ENCODE measurements at places on chromosomes 4 and X.

DNA sequence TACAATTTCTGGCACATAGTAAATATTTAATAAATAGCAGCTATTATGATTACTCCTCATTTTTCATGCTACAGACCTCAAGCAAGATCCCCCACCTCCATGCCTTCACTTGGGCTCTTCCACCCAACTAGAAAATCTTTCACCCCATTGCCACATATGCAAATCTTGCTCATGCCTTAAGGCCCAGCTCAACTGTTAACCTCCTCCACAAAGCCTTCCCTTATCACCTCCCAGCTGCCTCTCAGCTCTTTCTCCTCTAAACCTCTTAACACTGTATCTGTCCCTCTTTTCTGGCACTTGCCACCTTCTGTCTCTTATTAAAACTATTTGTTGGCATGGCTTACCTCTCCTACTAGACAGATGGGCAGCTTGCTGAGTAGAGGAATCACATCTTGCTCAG is 51.5 kb downstream of the PJA1 start:
- no peaks in the 10 kb centered on the region for H3K36me3 ChIP-seq
- DNase-seq, result no peak
- H3K27ac ChIP-seq, result no peak overlapping the region
- H3K4me1 ChIP-seq, result no peaks in the 10 kb centered on the region
- no peak overlapping the region for H3K4me3 ChIP-seq

DNA sequence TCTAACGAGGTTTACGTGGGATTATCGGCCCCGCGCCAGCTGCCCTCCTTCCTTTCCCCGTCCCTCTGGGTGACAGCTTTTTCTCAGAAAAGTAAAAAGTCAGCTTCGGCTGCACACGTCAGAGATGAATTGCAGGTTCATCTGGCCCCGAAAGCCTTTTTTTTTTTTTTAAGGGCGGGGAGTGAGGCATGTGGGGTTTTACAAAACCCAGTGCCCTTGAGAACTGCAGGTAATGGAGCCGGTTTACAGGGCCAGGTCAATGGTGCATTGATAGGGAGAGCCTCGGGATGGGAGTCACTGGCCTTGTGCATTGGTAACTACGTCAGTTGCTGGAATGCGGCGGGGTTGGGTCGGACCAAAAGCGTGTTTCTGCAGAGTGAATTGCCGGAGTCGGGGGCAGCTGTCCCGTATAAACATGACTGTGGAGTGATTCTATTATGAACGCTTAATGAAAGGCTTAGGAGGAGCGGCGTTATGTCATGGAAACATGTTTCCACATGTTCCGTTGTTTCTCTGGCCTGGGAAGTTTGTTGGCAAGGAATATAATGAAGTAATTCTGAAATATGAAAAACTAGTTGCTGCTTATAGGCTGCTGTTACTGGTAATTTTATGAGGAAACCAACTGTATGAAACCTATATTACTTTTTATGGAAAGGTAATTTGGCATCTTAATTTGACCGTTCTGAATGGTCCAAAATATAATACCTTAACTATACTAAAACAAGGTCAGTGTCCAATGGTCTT is 1.1 kb downstream of the HSPA4L start:
- H3K4me3 ChIP-seq, result peak overlapping the region; percentile 61
- H3K4me1 ChIP-seq, result peaks cover 21% of the 10 kb centered on the region
- peaks cover 22% of the 10 kb centered on the region for H3K27me3 ChIP-seq
- peak overlapping the region; percentile 9 for H3K27ac ChIP-seq

- H3K4me3 ChIP-seq, result no peak overlapping the region
- H3K27ac ChIP-seq, result peak overlapping the region; percentile 25
- no peaks in the 10 kb centered on the region for H3K27me3 ChIP-seq
- DNase-seq, result peak; percentile 51
- peaks cover 26% of the 10 kb centered on the region for H3K36me3 ChIP-seq
Measured at GRCh38 chrX:118632862-118633261, 94.5 kb upstream of the IL13RA1 start.

DNA sequence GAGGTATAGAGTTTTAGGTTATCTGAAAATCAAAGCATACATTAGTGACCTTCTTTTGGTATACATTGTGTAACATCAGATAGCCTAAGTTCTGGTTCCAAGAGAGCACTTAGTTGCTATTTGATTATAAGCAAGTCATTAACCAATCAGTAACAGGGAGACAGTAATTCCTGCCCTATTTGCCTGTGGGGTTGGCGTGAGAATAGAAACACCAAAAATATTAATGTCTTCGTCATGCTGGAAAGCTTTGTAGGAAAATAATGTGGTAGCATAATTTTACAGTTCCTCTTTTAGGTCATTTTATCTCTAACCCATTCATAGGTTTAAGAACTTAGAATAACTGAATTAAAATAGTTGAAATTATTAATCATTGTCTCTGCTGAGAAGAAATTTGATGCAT is 37.8 kb downstream of the NPNT start:
- no peak overlapping the region for H3K4me3 ChIP-seq
- H3K27me3 ChIP-seq, result no peaks in the 10 kb centered on the region
- DNase-seq, result no peak
- H3K36me3 ChIP-seq, result no peaks in the 10 kb centered on the region
- no peak overlapping the region for H3K27ac ChIP-seq
- no peaks in the 10 kb centered on the region for H3K4me1 ChIP-seq

- no peaks in the 10 kb centered on the region for H3K4me1 ChIP-seq
- DNase-seq, result no peak
- no peak overlapping the region for H3K4me3 ChIP-seq
- H3K27ac ChIP-seq, result no peak overlapping the region
Measured at GRCh38 chrX:16934185-16934584, 12.3 kb upstream of the REPS2 start.

DNA sequence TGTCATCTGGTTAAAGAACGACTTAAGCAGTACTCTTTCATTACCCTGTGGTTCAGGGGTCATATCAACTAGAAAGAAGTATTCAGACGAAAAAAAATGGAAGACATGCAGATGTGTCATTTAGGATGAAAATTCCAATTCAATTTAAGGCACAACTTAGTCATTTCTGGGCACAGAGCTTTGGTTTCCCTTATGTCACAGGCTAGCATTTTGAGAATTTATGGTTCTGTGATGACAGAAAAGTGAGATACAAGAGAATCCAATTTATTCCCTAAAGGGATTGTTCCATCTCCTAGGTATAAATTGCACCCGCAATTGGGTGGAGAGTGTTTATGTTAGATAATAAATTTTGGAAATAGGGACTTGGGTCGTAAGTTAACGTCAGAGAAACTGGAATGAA is 306.6 kb downstream of the STK32B start:
- no peak overlapping the region for H3K27ac ChIP-seq
- no peak for DNase-seq
- no peaks in the 10 kb centered on the region for H3K36me3 ChIP-seq
- H3K27me3 ChIP-seq, result no peaks in the 10 kb centered on the region

- DNase-seq, result no peak
- H3K4me3 ChIP-seq, result no peak overlapping the region
- H3K4me1 ChIP-seq, result no peaks in the 10 kb centered on the region
- no peak overlapping the region for H3K27ac ChIP-seq
- H3K36me3 ChIP-seq, result no peaks in the 10 kb centered on the region
Measured at GRCh38 chrX:131059246-131059645, 1.1 kb downstream of the ARHGAP36 start.

DNA sequence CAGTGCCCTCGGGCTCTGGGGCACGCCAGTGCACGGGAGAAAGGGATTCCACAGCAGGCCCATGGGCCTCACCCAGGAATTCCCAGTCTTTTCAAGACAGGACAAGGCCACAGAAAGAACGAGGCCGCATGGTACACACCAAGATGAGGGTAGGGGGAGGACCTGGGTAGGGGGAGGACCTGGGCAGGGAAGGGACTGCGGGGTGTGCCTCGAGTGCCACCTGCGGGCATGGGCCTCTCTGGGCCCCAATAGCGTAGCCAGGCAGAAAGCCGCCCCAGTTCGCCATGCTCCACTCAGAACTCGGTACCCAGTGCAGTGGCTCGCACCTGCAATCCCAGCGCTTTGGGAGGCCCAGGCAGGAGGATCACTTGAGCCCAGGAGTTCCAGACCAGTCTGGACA is 14.0 kb upstream of the DUSP9 start:
- H3K27ac ChIP-seq, result no peak overlapping the region
- H3K36me3 ChIP-seq, result no peaks in the 10 kb centered on the region
- H3K4me3 ChIP-seq, result no peak overlapping the region
- DNase-seq, result no peak

GRCh38 chr4:165751882-165752281 is 121.2 kb upstream of the TLL1 start:
- no peaks in the 10 kb centered on the region for H3K36me3 ChIP-seq
- H3K27ac ChIP-seq, result no peak overlapping the region
- H3K27me3 ChIP-seq, result no peaks in the 10 kb centered on the region
- no peak overlapping the region for H3K4me3 ChIP-seq
- peak; percentile 26 for DNase-seq

DNA sequence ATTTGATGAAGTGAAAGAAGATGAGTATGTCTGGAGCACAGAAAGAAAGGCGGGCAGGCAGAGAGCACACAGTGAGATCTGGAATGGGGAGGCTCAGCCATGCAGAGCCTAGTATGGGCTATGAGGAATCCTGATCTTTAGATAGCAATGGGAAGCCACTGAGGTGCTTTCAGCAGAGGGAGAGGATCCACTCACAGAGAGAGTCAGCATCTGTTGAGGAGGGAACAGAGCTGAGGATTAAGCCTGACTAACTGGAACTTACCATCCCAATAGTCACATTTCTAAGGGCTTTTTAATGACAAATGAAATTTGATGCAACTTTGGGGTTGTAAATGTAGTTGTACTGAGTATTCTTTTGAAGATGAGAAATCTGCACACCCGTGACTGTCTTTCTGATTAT is 20.6 kb upstream of the FGFBP2 start:
- no peak overlapping the region for H3K27ac ChIP-seq

GRCh38 chr4:145904413-145905177 is 34.0 kb downstream of the ZNF827 start:
- no peak overlapping the region for H3K4me3 ChIP-seq
- H3K36me3 ChIP-seq, result peaks cover 7% of the 10 kb centered on the region
- no peaks in the 10 kb centered on the region for H3K27me3 ChIP-seq
- DNase-seq, result no peak
- H3K27ac ChIP-seq, result no peak overlapping the region
- no peaks in the 10 kb centered on the region for H3K4me1 ChIP-seq

DNA sequence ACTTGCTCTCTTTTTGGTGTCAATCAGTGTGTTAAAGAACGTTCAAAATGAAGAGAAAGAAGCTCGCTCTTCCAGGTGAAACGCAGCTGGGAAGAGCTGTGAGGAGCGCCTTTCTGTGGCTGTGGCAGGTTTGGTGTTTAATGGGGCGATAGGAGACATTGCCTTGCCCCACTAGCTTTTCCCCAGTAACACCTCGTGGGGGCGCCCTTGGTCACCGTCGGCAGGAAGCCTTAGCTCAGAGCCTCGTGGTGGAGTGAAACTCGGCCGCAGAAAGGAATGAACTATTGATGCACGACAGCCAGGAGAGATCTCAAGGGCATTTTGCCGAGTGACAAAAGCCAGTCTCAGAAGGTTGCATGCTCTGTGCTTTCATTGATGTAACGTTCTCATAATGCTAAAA is 65.1 kb downstream of the GPR143 start:
- H3K4me1 ChIP-seq, result no peaks in the 10 kb centered on the region
- H3K36me3 ChIP-seq, result peaks cover 12% of the 10 kb centered on the region
- no peak overlapping the region for H3K27ac ChIP-seq
- no peak for DNase-seq
- no peaks in the 10 kb centered on the region for H3K27me3 ChIP-seq

DNA sequence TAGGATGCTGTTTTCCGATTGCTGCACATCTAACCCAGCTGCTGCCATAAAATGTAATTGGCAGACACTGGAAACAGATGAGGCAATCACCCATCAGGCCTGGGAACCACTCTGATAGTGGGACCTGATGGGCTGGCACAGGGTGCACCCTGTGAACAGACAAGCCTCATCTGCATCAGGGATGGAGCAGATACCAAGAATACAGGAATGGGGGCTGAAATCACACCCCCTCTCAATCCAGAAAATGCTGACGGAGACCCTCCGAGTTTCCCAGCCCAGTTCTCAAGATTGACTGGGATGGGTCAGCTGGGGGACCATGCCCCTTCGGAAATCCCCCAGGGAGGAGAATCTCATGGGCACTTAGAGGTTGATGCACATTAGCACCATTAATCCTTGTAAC is 28.8 kb upstream of the PPP2R2C start:
- H3K27ac ChIP-seq, result no peak overlapping the region
- no peak for DNase-seq
- H3K27me3 ChIP-seq, result peaks cover 5% of the 10 kb centered on the region
- H3K4me1 ChIP-seq, result no peaks in the 10 kb centered on the region
- no peaks in the 10 kb centered on the region for H3K36me3 ChIP-seq
- no peak overlapping the region for H3K4me3 ChIP-seq

- no peaks in the 10 kb centered on the region for H3K4me1 ChIP-seq
- H3K27ac ChIP-seq, result no peak overlapping the region
- DNase-seq, result no peak
- no peaks in the 10 kb centered on the region for H3K36me3 ChIP-seq
- no peaks in the 10 kb centered on the region for H3K27me3 ChIP-seq
Measured at GRCh38 chrX:144840616-144841015, 406.7 kb upstream of the SPANXN1 start.

DNA sequence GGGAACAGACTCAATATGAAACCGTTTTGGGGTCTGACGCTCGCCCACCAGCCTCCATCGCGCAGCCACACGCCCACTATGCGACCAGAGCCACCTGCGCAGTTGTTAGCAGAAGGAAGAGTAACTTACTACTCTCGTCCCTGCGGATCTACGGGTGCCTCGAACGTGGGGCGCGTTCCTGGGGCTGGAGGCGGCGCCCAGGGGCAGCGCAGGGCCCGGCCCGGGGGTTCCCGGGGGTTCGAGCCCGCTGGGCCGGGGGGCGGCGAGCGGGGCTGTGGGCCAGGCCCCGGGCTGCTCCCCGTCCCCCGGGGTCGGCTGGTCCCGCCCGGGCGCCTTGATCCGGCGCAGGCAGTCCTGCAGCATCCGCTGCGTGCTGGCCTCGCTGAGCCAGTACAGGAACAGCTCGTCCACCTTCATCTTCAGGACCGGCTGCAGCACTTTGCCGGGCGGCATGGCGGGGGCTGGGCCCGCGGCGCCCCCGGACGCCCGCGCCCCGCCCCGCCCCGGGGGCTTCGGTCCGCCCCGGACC is 404 bp downstream of the PPP2R3B start:
- H3K4me1 ChIP-seq, result peaks cover 8% of the 10 kb centered on the region
- H3K27me3 ChIP-seq, result no peaks in the 10 kb centered on the region
- peak; percentile 60 for DNase-seq
- peak overlapping the region; percentile 95 for H3K4me3 ChIP-seq

- no peaks in the 10 kb centered on the region for H3K4me1 ChIP-seq
- H3K27me3 ChIP-seq, result no peaks in the 10 kb centered on the region
- H3K4me3 ChIP-seq, result no peak overlapping the region
- H3K27ac ChIP-seq, result no peak overlapping the region
Measured at GRCh38 chrX:96835660-96836289, 47.9 kb upstream of the RPA4 start.

GRCh38 chr4:134364928-134365327 is 163.3 kb upstream of the PABPC4L start:
- H3K36me3 ChIP-seq, result no peaks in the 10 kb centered on the region
- H3K27ac ChIP-seq, result no peak overlapping the region
- no peak for DNase-seq
- H3K4me1 ChIP-seq, result no peaks in the 10 kb centered on the region
- H3K27me3 ChIP-seq, result no peaks in the 10 kb centered on the region

GRCh38 chr4:173522951-173523395 is 7.1 kb downstream of the HAND2 start:
- peaks cover 100% of the 10 kb centered on the region for H3K27me3 ChIP-seq
- peaks cover 17% of the 10 kb centered on the region for H3K4me1 ChIP-seq
- no peaks in the 10 kb centered on the region for H3K36me3 ChIP-seq
- no peak overlapping the region for H3K4me3 ChIP-seq
- H3K27ac ChIP-seq, result no peak overlapping the region
- no peak for DNase-seq

Data from common myeloid progenitor, CD34-positive (primary cell).